ENCODE measurements at places on chromosomes 7 and 10.
A peak's percentile ranks its signal among the peaks of the same experiment; 100 is the strongest.

GRCh38 chr7:47143339-47143738 lies 438.6 kb downstream of the TNS3 start:
- DNase-seq, result no peak

DNA sequence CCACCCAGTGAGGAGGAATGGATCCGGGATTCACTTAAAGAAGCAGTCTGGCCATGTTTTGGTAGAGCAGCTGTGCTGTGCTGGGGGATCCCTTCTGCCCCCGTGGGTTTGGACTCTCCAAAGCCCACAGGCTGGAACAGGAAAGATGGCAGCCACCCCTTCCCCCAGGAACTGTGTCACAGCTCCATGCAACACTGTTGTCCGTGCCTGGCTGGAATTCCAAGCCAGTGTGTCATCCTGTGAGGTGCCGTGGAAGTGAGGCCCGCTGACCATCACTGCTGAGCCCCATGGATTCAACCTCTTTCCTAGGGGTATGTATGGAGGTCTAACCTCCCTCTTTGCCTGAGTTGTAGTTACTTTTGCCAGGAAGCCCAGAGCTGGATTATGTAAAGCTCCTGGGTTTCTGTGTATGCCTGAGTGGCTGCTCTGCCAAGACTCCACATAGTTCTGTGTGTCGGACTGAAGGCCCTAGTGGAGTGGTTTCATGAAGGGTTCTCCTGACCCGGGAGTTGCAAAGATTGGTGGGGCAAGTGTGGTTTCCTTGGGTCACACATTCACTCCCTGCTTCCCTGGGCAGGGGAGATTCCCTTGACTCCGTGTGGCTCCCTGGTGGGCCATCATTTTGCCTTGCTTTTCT lies 35.1 kb upstream of the PCGF5 start:
- no peak for DNase-seq

DNA sequence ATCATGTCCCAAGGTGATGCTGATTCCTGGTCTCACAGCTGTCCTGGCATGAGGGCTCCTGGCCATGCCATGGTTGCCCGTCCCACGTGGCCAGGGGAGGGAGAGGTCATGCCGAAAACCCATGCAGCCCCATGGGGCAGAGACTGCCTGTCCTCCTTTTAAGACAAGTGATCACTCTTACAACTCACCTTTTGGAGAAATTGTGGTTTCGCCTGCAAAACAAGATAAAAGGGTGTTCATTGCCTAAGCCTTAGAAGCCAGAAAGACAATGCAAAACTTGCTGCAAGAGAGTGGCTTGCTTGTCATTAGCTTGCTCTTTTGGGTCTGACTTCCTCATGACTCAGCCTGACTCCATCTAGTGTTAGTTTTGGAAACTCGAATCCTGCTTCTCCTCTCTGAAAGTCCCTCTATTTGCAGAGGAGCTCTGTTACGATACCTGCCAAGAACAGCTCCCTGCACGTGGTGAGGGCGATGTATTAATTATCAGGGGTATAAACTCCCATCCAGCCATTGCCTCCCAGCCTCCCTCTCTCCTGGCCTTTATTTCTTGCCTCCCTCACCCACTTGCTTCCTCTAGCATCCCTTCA lies 26.7 kb downstream of the TMEM273 start:
- peak; percentile 9 for DNase-seq

DNA sequence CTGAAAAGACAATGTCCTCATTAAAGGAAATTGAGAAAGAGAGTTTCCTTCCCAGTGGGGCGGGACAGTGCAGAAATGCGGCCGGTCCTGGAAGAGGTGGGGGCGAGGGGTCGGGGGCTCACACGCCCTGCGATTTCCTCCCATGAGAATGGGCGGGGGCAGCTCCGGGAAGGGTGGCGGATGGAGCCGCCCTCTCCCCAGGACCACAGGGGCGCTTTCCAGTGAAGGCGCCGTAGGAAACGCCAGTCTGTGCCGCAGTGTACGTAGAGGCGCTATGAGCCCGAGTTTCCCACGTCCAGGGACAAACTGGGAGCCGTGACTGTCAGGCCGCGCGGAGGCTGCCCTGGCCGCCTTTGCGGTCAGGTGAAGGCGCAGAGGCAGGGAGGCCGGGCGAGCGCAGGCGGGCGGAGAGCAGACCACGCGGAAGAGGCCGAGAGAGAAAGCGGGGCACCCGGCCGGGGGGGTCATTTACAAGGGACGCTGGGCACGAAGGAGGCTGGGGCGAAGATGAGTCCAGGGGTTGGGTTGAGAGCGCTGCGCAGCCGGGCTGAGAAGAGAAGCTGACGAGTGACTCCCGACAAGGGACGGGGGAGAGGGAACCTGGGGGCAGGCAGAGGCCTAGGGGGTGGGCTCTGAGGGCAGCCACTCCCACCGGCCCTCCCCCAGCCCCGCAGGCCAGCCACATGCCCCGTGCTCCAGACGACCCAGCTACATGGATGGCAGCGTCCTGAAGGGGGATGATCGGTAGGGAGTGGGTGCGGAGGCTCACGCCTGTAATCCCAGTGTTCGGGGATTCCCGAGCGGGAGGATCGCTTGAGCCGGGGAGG lies 45.0 kb downstream of the ALOX5 start:
- DNase-seq, result peak; percentile 16

DNA sequence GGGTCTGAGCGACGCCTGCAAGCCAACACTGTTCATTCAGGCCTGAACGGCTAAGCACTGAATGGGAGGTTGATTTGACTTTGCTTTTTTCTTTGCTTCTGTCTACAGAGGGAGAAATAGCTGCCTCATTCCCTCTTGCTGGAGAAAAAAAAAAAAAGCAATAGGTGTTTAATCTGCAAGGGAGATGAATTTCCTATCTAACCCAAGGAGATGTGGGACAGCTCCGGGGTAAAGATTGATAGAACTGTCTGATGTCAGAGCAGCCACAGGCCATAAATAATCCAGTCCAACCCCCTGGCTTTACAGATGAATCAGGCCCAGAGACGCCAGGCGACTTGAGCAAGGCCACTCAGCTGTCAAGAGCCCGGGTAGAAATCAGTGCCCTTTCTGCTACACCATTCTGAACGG lies 168.0 kb downstream of the ARHGAP12 start:
- DNase-seq, result no peak

DNA sequence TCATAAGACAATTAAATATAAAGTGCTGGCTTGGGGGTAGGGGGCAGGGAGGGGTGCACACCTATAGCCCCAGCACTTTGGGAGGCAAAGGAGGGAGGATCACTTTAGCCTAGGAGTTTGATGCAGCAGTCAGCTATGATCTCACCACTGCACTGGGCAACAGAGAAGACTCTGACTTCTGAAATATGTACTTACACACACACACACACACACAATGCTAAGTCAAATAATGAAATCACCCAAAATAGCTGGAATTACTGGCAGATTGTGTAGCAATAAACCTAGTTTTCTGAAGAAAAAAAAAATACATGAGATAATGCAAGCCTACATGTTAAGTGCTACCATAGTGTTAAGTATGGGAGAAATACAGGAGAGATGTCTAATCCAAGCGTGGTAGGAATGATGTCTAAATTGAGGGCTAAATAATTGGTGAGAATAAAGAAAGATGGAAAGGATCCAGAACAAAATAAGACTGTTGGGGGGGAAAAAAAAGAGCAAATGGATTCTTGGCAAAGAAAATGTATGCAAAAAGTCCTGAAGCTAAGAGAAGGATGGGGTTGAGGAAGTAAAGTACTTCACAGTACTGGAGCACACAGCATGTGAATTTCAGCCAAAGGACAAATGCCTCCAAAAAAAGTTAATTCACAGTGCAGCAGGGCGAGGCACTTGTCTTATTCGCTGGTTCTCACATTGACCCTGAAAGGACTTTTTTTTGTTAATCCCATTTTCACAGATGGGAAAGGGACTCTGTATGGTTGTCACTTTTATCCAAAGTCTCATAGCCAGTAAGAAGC lies 73.9 kb downstream of the IGF2BP3 start:
- DNase-seq, result no peak

GRCh38 chr7:43721193-43721806 lies 8.0 kb downstream of the COA1 start:
- DNase-seq, result peak; percentile 51

GRCh38 chr10:111186358-111186757 lies 109.5 kb downstream of the ADRA2A start:
- no peak for DNase-seq

DNA sequence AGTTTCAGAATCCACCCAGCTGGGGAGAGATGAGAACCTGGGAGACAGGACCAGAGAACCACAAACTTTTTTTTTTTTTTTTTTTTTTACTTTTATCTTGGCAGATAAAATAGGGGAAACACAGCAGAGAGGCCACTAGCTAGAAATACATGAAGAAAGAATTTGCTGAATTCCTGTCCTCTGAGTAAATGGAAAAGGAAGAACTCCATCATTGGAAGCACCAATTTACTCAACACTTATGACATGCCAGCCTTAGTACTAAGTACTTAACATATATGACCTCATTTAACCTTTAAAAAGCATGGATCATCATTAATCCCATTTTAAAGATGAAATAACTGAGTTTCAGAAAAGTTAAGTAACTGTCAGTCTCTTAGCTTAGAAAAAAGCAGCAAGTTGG lies 343.0 kb upstream of the NPSR1 start:
- no peak for DNase-seq

DNA sequence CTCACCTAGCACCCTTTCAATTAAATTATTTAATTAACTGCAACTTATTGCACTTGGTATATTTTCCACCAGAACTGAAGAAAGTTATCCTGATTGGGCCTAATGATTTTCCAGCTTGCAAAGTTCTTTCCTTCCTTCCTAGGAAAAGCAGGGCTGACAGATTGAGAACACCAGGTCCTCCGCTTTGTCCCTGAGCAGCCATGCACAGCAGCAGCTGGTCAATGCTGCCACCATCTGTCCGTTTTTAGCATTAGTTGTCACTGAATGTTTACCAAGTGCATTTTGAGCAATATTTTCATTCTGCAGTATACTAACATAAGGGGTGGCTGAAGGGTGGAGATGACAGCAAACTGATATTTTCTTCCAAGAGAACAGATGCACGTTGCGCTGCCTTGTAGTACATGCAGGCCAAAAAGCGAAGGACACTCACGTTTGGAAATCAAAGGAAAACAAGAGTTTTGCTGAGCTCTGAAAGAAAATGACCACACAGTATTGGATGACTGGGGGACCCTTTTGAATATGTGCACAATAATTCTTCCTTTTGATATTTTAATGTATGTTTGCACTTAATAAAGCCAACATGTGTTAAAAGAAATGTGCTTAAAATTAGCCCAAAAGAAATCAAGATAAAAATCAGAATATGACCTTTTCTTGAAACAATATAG lies 248.8 kb upstream of the PTN start:
- peak; percentile 53 for DNase-seq

GRCh38 chr10:130774871-130775270 lies 536.6 kb downstream of the TCERG1L start:
- DNase-seq, result no peak

- peak; percentile 54 for DNase-seq
Measured at GRCh38 chr7:116258734-116259133, 48.4 kb downstream of the TES start.

GRCh38 chr7:89129600-89130375 lies 334.3 kb upstream of the TEX47 start:
- no peak for DNase-seq

DNA sequence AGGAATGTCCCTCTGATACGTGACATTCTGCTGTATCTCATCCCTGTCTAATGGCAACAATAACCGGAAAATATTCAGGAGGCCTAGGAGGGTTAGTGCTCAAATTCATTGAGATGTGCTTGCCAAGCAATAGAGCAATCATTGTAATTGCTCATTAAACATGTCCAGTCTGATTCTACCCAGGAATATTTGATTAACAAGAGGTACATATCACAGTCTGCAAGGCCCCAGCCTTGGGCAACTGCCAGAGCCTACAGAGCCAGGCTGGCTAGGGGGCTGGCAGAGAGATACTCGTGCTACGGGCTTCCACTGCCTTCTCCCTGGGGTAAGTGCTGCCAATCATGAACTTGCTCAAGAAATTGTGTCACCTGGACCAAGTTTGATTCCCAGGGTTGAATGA lies 99.1 kb downstream of the ALOX5 start:
- no peak for DNase-seq

GRCh38 chr10:17056781-17057428 lies 72.7 kb downstream of the CUBN start:
- DNase-seq, result no peak

GRCh38 chr10:47040041-47040491 lies 128.8 kb downstream of the PTPN20 start:
- DNase-seq, result no peak

- DNase-seq, result no peak
Measured at GRCh38 chr7:45052011-45052410, 36.8 kb downstream of the NACAD start.

DNA sequence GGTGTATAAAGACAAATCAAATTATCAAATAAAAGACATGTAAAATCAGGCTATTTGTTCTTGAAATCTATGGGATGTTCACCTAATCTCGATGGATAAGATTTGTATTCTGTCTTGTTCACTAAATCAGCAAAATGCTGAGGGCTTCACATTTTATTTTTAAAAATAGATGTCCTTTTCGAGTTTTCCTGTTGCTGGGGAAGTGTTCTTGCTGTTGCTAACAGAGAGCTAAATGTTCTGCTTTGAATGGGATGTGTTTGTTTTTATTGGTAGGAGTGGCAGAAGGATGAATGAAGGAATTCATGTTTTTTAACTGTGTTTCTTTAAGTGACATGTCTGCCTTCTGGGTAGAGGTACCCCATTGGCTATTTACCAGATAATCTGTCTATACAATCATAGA lies 7.3 kb upstream of the SNX13 start:
- DNase-seq, result no peak

DNA sequence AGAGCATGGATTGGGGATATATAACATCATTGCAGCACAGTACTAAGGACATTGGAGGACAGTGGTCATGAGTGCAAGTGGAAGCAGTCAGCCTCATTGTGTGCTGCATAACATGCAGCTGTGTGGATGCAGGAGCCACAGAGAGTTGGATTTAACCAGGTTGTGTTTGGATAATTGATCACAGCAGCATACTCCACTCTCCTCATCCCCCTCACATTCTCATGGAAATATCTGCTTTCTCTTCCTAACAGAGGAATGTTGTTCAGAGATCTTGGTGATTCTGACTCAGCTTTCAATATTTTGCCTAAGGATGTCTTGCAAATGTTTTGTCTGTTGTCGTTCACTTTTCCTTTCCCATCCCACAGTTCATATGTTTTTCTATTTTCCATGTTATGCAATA lies 31.8 kb upstream of the LSM8 start:
- DNase-seq, result no peak

- DNase-seq, result peak; percentile 66
Measured at GRCh38 chr7:95628831-95629439, 32.6 kb upstream of the PDK4 start.

DNA sequence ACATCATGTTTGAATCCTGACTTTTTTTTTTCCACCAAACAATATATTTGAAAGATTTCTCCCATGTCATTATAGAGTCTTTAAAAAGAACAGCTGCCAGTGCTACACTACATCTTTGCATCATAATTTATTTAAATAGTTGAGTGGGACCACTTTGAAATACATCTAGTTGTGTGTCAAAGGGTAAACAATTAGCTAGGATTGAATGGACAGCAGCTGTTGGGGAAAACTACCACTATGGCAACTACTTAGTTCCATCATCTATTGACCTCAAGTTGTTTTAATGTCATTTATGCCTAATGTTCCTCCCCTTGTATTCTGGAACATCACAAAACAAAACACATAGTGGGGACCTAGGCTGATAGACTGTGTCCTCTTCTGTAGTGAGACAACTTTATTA lies 985.1 kb downstream of the SORCS1 start:
- no peak for DNase-seq

- no peak for DNase-seq
Measured at GRCh38 chr10:12459340-12459739, 110.0 kb downstream of the CAMK1D start.

All from small intestine (tissue), 16 donors.